ENCODE measurements at places on chromosomes 5 and 9.

DNA sequence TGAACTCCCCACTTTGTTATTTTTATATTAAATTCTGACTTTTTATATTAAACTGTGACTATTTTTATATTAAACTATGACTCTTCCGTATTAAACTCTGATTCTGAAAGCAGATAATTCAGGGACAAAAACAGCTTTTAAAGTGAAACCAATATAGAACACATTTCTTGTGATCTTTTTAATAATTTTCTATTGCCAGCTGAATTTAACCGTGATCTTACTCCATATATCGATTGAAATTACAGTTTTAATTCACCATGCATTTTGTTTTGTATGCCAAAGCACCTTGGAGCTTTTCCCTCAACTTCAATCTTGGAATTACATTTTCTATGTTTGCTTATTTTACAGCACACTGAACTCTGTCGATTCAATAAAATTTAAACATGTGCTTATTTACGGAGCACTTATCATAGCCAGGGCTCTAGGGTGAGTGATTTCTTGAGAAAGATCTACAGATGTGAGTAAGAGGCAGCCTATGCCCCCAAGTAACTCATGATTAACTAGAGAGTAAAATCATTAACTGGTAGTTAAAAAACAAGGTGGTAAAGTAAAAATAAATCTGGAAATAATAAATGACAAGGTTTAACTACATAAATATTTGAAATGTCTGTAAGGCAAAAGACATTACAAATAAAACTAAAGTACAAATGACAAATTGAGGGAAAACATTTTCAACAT lies 72.9 kb upstream of the ALDH1B1 start:
- DNase-seq = no peak

GRCh38 chr5:137167187-137167586 lies 331.9 kb downstream of the SPOCK1 start:
- no peak for DNase-seq

- DNase-seq = no peak
Observed at GRCh38 chr5:131979816-131980215, 31.6 kb downstream of the ACSL6 start.

GRCh38 chr9:121837113-121837961 lies 185.9 kb downstream of the DAB2IP start:
- DNase-seq = no peak

DNA sequence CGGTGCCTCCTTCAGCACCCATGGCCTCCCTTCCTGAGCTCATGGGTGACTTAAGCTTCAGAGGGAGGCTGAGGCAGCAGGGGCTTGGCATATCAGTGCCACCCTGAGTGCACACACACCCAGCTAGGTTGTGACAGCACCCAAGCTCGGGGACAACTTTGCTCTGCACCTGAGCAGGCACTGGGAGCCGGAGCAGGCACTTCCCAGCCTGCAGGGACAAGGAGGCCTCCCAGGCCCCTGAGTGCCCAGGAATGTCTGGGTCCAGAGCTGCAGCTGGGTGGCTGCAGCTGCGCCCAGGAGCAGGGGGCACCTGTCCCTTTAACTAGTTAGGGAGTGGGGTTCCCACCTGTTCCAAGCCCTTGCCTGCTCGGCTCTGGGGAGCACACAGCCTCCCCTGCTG lies 48.7 kb upstream of the CDH12 start:
- no peak for DNase-seq

- DNase-seq = peak; percentile 22
Observed at GRCh38 chr5:163565931-163566608, 60.7 kb downstream of the MAT2B start.

GRCh38 chr5:154966081-154966841 lies 25.4 kb downstream of the MRPL22 start:
- no peak for DNase-seq

DNA sequence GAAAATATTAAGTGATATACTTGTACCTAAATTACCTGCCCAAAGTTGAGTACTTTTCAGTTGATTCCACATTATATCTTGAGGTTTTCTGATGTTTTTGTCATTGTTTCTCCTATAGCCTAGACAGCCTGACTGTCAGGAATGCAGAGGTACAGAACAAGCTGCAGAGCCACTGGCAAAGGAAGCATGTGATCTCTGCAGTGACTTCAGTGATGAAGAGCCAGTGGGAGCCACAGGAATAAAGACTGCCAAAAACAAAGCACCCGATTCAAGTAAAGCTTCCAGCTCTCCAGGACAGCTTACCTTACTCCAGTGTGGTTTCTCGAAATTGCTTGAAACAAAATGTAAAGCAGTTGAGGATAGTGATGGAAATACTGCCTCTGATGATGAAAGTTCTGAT lies 96.3 kb downstream of the ERCC6L2 start:
- no peak for DNase-seq

DNA sequence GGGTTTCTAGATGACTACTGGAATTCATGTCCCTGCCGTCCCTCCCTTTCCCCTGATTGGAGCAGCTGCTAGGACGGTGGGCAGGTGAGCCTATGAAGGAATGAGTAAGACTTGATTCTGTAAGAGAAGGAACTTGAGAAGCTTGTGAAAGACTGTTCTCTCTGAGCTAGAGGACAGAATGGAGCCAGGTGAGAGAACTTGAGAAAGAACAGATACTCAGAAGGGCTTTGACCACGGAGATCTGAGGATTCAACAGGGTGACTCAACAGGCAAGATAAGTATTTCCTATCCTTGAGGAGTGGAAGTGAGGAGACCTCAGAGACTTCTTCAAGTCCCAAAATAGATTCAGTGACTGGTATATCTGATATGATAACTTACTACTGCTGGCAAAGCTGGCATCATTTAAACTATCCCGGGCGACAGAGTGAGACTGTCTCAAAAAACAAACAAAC lies 41.9 kb downstream of the HSDL2 start:
- no peak for DNase-seq

- DNase-seq = no peak
Observed at GRCh38 chr5:34790069-34790468, 48.9 kb upstream of the TTC23L start.

GRCh38 chr5:161064781-161065180 lies 212.8 kb upstream of the ATP10B start:
- no peak for DNase-seq

GRCh38 chr9:14321517-14322130 lies 7.7 kb upstream of the NFIB start:
- no peak for DNase-seq

DNA sequence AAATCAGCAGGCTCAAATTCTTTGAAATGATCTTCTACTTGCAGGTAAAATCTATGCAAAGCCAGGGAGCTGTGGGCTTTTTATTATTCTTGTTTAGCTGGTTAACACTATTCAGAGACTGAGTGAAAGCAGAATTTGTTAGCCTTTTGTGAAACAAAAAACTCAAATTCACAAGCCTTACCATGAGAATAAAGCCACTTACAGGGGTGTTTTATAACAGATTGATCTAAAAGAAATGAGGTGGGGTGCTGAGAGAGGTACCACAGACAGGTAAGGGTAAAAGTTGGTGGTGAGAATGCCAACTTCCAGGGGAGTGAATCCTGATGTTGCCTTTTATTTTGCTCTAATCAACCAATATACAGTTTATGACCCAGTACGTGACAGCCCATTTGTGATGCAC lies 1585.6 kb downstream of the EFNA5 start:
- no peak for DNase-seq

DNA sequence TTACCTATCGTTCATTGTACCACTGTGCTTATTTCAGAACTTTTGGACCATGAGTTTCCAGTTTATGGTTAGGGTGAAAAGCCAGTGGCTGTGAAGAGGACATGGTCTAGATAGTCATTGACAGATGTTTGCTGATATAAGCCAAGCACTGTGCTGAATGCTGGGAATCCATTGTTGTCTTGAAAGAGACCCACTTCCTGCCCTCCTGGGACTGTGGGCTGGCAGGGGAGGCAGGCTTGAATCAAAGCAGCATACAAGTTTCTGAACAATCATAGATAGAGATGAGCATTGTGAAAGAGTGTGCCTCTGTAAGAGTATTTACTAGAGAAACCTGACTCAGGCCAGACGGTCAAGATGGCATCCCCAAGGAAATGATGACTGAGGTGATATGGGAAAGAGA lies 73.4 kb downstream of the NMUR2 start:
- no peak for DNase-seq

DNA sequence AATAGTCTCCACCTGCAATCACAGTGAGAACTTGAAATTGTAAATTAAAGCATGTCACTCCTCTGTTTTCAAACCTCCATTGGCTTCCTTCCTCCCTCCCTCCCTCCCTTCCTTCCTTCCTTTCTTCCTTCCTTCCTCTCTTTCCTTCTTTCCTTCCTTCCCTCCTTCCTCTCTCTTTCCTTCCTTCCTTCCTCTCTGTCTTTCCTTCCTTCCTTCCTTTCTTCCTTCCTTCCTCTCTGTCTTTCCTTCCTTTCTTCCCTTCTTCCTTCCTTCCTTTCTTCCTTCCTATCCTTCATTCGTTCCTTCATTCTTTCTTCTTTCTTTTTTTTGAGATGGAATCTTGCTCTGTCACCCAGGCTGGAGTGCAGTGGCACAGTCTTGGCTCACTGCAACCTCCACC lies 595.0 kb upstream of the ZNF608 start:
- no peak for DNase-seq

DNA sequence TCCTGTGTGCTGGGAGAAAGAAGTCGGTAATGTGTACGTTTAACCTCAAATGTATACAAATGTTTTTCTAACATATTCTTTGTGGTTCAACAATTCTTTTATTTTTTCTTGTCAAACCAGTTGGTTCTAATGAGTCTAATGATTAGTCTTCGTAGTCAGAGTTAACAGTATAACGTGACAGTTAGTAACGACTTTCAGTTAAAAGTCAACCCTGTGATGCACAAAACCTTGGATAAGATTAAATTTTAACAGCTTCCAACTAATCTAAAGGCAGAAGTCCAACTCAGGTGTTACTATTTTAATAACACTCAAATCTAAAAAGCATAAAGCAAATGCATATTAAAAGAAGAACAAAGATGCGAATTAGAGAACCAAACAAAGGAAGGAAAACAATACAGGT lies 47.0 kb downstream of the SEMA6A start:
- DNase-seq = no peak

GRCh38 chr5:58750036-58750435 lies 167.2 kb downstream of the RAB3C start:
- no peak for DNase-seq

- no peak for DNase-seq
Observed at GRCh38 chr9:135647884-135648283, 8.5 kb upstream of the GLT6D1 start.

GRCh38 chr9:69667306-69667705 lies 4.9 kb downstream of the APBA1 start:
- no peak for DNase-seq

DNA sequence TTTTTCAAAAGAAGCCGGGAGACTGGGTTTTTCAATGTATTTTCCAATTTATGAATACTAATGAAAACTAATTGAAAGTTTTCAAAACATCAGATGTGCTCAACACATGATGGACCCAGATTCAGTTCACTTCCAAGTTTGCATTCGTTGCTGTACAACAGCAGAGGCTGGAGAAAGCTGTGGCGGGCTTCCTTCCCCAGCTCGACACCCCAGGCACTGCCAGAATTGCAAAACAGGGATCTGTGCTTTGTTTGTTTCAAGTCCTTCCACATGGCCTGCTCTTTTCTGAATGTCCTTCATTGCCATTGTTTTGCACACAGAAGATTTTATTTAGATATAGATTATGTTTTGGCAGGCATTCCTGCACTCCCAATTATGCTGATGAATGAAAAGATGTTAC lies 30.3 kb upstream of the INSYN2B start:
- DNase-seq = no peak

- no peak for DNase-seq
Observed at GRCh38 chr9:23686257-23686656, 139.8 kb downstream of the ELAVL2 start.

DNA sequence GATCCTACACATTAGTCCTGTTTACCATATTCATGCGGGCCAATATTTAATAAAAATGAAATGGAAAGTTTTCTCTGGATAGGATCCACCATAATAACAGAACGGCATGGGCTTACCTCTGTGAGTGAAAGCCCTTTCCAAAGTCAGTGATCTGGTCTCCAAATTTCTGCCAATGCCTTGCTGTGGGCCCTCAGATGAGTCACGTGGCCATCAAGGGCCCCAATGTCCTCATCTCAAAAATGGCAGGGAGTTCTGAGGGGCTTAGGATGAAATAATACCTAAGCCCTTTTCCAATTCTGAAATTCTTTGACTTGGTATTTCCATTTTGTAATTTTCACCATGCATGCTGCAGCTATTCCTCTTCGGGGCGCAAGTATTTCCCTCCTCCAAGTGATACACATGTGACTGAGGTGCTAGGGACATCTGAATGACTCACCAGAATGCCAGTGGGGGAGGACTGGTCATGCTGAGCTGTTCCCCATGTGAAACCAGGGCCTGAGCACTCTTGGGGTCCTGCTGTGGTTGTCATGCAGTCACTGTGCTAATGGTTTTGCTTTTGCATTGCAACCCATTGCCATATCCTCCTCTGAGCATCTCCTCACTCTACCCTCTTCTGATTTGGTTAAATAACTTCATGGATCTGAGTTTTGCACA lies 35.0 kb downstream of the ITK start:
- DNase-seq = no peak

DNA sequence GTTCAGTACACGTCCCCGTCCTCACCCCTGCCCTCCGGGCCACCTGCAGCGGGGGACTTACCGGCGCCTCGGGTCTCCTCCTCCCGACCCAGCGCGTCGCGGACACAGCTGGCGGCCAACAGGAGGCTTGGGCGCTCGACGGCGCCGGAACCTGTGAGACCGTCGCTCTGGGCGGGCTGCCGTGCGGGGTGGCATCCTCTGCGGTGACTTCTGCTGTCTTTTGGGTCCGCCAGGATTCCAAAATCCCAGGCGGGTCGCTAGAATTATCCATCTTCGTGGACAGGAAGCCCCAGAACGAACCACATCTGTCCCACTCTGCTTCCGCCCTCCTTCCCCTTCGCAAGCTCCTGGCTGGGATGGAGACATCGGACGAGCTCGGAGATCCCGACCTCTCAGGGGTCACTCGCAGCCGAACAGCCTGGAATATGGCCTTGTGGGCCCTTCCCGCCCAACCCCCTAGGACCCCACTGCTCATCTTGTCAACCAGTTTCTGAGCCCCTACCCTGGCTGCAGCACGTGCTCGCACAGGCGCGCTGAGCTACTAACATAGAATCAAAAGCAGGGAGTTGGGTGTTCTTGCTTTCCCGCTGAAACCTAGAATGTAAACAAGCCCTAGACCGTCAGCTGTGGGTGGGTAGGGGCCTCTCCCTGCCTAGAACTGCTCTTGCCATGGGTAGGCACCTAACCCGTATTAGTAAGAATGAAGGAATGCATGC lies 947 bp upstream of the MARCHF3 start:
- no peak for DNase-seq

All from Kasumi-1 (cell line).